ENCODE measurements at places on chromosomes 1 and 21.

DNA sequence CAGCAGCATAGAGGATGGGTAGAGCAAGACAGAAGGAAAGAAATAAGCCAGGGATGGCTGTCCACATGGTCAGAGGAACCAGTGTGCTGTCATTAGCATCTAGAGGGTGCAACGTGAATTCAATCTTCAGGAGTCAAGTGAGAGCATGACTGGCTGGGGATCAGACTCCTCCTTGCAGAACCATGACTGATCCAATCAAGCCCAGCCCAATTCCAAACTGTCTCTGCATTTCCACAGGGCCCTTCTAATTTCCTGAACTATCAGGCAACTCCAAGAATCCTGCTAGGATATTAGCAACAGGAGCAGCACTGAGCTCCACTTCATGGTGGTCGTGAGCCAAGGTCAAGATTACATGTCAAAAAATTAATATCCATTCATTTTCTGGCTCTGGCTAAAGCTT is 166.8 kb upstream of the CAMK1G start:
- DNase-seq = no peak

DNA sequence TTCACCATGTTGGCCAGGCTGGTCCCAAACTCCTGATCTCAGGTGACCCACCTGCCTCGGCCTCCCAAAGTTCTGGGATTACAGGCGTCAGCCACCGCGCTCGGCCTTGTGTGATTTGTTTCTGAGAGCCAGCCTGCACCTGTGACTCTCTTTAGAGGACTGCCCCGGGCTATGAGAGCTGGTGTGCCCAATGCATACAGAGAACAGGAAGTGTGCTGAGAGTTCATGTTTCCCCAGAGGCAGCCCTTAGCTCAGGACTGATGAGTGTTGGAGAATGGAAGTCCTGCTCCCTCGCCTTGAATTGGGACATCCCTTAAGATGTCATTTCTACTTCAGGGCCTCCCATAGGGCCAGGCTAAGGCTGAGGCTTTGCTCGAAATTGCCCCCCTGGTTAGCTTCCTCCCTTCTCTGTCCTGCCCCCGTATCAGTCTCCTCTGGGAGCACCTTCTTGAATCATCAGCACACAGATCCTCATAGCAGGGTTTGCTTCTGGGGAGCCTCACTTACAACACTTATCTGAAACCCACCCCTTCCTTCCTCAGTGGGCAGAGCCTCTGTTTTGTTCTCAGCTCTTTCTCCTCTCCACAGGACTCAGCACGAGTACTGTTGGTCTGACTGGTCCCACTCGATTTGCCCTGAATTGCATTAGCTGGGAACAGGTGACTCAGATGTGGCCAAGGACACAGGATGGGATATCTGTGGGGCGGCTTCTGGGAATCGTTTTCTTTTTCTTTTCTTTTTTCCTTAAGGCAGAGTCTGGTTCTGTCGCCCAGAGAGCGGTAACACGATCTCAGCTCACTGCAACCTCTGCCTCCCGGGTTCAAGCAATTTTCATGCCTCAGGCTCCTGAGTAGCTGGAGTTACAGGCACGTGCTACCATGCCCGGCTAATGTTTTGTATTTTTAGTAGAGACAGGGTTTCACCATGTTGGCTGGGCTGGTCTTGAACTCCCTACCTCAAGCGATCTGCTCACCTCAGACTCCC is 80.1 kb downstream of the UBIAD1 start:
- no peak for DNase-seq

DNA sequence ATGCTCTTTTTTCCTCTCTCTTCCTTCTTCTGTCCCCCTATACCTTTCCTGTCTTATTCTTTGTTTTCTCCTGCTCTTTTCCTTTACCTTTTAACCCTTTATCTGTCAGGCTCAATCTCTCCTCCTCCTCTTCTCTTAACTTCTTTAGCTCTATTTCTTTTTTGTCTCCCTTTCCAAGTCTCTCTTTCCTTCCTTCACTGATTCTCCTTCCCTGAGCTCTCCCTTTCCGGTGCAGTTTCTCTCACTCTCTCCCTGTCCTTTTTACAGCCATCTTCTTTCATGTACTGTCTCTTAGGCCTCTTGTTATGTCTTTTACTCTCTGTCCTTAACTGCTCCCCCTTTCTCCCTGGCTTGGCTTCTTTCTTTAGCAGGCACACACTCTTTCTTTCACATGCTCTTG is 12.0 kb downstream of the SLC30A7 start:
- no peak for DNase-seq

GRCh38 chr1:55928576-55928975 is 650.8 kb downstream of the PLPP3 start:
- no peak for DNase-seq

DNA sequence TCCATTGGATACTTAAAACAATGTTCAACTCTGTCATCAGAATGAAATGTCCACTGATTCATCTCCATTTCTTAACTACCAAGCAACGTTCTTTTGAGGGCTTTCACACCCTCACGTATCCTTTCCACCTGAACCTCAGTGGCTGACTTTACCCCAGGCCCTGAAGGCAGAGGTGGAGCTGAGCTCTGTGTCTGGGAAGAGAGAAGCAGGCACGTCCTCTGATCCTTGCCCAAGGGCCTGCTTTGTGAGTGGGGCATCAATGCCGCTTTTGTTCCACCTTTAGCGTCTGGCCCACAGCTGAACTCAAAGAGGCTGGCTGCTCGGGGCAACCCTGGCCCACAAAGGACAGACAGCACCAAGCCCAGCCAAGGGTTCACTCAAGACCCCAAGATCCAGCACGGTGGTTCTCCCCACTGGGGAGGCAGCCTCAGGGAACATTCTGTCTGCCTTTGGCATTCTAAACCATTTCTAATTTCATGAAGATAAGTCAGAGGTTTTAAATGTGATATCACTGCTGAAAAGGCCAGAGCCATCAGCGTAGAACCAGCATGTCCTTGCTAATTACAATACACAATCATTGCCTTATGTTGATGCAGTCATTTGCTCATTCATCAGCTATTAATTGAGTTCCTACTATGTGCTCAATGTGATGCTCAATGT is 126.0 kb upstream of the UBE2U start:
- DNase-seq = no peak

DNA sequence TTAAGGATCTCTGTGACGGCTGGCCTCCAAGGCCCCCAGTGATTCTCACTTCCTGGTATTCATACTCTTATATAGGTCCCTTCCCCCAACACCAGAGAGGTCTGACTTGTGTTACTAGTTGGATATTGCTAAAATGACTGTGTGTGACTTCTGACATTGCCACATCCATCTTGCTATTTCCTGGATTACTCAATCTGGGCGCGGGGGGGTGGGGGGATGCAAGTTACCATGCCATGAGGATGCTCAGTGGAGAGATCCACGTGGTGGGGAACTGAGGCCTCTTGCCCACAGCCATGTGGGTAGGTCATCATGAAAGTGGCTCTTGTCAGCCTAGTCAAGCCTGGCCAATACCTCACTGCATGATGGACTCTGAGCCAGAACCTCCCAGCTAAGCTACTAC is 117.0 kb downstream of the UBE2U start:
- no peak for DNase-seq

DNA sequence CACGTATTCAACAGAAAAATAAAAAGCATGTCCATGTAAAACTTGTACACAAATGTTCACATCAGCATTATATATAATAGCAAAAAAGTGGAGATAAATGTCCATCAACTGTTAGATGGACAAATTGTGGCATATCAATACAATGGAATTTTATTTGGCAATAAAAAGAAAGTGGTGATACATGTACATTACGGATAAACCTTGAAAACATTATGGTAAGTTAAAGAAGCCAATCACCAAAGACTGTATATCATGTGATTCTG is 76.9 kb downstream of the EIF4G3 start:
- DNase-seq = no peak

DNA sequence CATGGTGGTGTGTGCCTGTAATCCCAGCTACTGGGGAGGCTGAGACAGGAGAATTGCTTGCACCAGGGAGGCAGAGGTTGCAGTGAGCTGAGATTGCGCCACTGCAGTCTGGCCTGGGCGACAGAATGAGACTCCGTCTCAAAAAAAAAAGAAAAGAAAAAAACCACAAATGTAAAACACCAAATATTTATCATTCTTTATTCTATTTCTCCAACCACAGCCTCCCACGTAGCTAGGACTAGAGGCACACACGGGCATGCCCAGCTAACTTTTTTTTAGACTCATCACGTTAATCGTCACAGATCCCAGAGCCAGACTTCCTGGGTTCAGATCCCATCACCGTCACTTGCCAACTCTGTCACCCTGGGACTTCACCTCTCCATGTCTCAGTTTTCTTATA is 13.5 kb downstream of the DNAJC16 start:
- DNase-seq = no peak

- no peak for DNase-seq
Measured at GRCh38 chr1:99217599-99217998, 46.7 kb upstream of the PLPPR4 start.

- DNase-seq = no peak
Measured at GRCh38 chr1:56639211-56639610, 5.9 kb upstream of the PRKAA2 start.

- DNase-seq = peak; percentile 77
Measured at GRCh38 chr1:155062702-155063411, 683 bp upstream of the EFNA4 start.

DNA sequence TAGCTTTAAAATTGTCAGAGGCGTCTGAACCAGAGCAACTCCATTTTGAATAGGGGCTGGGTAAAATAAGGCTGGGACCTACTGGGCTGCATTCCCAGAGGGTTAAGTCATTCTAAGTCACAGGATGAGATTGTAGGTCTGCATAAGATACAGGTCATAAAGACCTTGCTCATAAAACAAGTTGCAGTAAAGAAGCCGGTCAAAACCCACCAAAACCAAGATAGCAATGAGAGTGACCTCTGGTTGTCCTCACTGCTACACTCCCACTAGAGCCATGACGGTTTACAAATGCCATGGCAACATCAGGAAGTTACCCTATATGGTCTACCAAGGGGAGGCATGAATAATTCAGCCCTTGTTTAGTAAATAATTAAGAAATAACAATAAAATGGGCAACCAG is 143.6 kb downstream of the GABPA start:
- no peak for DNase-seq

Data from activated T-cell treated with anti-CD3 and anti-CD28 coated beads for 4 hours (primary cell).